ENCODE measurements at places on chromosomes 12 and 14.

GRCh38 chr12:62813031-62813829 is 121.7 kb downstream of the PPM1H start:
- no peak for DNase-seq

GRCh38 chr12:47387994-47388393 is 308.2 kb upstream of the AMIGO2 start:
- DNase-seq, result no peak

DNA sequence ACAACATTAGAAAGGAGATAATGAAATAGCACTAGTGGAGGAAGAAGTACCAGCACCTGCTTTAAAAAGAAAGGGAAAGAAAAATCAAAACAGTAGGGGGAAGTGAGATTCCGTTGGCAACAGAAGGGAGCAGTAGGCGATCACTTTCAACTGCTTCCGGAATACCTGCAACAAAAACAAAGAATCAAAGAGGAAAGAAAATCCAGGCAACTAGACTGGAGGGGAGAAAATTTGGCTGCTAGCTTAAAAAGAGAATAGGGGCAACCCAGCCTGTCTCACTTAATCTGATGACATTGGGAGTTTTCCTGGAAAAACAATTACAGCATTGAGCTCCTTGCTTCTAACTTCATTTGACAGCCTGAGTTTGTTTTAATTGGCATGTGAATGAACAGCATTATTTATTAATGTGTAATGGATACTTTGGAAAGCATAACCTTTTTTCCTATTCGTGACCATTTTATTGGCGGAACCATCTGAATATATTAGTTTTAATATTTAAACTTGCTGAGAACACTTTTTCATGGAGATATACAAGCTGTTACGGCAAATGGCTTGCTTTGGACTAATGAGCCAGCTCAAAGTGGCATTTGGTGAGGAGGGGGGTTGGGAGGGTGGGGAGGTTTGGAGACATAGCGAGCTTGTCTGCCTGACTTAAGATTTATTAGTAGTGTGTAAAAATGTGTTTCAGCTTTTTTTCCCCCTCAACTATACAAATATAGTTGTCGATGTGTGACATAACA is 2.5 kb upstream of the DACT1 start:
- peak; percentile 58 for DNase-seq

DNA sequence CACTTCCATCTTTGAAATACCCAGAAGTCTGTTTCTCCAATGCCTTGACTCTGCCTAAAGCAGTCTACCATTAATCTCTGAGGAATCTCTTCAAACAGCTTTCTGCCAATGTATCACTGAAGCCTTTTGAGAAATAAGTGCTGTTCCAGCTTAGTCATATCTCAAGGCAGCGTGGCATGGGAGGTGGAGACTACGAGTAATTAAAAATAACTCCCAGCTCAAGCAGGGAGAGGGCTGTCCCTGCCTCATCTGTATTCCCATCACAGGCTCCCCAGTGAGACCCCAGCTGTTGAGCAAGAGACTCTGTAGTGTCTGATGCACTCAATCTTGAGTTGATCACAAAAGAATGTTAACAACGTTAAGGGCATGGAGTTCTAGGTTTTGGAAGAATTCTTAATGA is 700.6 kb downstream of the DIO2 start:
- DNase-seq, result no peak

GRCh38 chr14:76780875-76781647 is 19.8 kb downstream of the VASH1 start:
- DNase-seq, result no peak

DNA sequence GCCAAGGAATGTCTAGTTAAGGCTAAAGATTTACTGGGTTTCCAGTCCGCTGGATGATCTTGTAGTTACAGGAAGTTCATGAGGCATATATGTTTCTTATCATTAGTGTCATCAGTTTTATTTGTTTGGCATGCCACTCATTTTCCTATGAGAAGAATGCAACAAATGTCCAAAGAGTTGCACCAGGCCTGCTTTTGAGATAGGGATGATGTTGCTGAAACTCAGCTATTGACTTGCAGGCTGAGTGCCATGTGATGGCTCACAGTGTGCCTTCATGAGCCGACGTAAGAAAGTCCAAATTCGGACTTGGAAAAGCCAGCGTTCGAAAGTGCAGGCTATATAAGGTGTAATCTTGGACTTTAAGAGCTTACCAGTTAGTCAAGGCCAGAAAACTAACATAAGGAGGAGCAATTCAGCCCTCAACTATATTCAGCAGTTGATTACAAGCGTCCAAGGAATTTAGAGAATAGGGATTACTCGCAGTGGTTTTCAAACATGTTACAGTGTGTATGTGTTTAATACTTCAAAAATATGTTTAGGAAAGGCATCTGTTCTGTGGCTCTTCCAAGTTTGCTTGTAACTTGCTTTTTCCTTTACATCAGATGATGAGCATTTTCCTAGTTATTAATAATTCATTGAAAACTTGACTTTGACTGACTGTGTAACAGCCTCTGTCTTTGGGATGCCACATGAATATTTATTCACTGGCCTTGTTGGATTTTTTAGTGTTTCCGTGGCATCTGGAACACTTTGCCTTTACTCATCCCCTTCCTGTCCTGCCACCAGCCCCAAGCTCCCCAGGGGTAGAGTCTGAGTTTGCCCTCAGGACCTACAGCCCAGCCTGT is 101.3 kb downstream of the LGMN start:
- DNase-seq, result no peak

- no peak for DNase-seq
These were observed 240.6 kb downstream of the GXYLT1 start for GRCh38 chr12:41904041-41904440.

DNA sequence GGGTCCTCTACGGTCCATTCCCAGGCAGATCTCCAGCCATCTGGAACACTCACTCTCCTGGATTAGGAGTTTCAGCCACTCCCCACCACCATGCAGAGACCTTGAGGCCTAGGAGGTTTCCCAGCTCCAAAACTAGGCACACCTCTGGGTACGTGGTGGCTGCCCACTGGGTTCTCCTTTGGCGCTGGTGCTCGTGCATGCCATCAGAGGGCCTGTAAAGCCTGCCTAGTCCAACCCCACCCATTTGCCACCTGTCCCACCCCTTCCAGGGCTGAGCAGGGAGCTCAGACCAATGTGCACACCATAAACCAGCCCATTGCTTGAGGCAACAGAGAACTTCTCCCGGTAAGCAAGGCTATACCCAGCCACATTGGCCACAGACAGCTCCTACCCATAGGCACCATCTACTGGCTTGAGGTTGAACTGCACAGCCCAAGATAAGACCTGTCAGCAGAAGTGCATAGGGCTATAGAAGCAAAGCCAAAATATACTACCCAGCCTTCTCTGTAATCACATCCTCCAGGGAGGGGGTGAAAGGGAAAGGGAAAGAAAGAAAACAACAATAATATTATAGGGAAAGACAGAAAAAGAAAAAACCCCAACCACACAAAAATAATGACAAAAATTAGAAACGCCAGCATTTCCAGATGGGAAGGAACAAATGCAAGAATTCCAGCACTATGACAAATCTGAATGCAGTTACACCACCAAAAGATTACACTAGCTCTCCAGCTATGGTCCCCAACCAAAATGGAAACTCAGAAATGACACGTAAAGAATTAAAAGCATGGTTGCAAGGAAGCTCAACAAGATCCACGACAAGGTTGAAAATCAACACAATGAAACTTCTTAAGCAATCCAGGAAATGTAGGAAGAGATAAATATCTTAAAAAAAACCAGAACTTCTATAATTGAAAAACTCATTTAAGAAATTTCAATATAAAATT is 111.9 kb upstream of the CCDC175 start:
- peak; percentile 74 for DNase-seq

DNA sequence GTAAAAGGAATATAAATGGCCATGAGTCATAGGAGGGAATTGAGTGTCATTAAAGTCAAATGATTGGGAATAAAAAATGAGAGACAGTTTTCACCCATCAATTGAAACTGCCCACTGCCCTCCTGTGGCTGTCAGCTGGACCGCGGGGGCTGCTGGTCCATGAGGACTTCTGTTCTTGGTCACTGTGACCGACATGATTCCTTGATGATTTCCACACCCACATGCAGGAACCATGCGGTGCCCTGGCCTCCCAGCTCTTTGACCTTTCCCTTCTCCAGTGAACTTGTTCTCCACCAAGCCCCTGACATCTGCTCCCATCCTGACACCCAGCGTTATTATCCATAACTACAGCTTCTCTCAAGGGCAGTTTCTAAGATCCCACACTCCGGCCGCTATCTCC is 48.4 kb downstream of the C12orf75 start:
- DNase-seq, result no peak

DNA sequence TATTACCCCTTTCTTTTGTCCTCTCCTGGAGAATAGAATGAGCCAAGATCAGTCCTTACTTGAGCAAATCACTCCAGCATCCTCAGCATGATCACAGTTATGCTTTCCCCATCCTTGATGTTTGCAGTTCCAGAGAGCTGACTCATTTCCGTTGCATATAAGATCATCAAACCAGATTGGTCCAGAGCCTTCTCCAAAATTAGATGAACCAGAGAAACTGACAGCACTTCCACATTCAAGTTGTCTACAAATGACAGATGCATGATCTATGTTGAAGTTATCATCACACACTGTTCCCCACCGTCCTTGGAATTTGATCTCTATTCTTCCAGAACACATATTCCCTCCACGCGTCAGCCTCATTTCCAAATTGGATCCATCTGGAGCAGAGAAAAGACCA is 4.8 kb downstream of the CD163 start:
- DNase-seq, result no peak

DNA sequence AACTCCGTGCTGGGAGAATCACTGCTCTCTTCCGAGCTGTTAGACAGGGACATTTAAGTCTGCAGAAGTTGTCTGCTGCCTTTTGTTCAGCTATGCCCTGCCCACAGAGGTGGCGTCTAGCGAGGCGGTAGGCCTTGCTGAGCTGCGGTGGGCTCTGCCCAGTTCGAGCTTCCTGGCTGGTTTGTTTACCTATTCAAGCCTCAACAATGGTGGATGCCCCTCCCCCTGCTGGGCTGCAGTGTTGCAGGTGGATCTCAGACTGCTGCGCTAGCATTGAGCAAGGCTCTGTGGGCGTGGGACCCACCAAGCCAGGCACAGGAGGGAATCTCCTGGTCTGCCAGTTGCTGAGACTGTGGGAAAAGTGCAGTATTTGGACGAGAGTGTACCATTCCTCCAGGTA is 43.7 kb downstream of the GPR137C start:
- no peak for DNase-seq

DNA sequence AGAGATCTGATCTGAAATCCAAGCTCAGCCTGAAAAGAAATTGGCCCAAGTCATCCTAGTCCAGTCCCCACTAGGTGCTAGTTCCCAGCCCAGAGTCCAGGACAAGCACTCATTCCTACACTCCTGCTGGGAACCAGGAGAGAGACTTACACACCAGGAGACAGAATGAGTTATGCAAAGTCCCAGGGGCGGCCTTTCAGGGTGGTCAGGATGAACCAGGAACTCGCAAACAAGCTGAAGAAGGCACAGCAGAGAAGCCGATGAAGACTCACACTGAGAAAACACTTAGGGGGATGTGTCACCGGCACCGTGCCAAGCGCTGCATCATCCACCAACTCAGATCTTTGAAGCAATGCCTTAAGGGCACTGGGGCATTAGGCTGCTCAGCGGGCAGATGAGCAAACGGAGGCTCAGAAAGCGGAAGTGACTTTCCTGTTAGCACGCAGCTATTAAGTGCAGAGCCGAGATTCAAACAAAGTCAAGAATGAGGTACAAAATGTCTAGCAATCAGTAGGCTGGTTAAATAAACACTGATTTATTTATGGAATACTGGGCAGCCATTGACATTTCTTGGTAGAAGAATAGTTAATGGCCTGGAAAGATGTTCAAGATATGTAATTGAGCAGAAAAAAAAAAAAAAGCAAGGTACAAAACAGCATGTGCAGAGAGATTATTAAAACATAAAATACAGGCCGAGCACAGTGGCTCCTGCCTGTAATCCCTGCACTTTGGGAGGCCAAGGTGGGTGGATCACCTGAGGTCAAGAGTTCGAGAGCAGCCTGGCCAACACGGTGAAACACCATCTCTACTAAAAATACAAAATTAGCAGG is 78.7 kb downstream of the LRRC74A start:
- no peak for DNase-seq

- DNase-seq, result no peak
These were observed 8.1 kb upstream of the P2RX7 start for GRCh38 chr12:121124402-121125109.

DNA sequence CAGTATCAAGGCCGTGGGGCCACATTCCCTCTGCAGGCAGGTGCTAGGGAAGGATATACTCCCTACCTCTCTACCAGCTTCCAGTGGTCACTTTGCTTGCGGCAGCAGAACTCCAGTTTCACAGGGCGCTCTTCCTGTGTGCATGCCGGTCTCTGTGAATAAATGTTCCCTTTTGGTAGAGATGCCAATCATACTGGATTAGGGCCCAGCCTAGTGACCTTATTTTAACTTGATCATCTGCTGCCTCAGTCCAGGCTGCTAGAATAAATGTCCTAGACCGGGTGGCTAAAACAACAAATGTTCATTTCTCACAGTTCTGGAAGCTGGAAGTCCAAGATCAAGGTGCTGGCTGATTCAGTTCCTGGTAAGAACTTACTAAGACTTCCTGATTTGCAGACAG is 198.8 kb upstream of the TMEM132C start:
- no peak for DNase-seq

GRCh38 chr12:26327975-26328644 is 132.7 kb downstream of the SSPN start:
- no peak for DNase-seq

- no peak for DNase-seq
These were observed 308.2 kb downstream of the ADGRD1 start for GRCh38 chr12:131261906-131262305.

DNA sequence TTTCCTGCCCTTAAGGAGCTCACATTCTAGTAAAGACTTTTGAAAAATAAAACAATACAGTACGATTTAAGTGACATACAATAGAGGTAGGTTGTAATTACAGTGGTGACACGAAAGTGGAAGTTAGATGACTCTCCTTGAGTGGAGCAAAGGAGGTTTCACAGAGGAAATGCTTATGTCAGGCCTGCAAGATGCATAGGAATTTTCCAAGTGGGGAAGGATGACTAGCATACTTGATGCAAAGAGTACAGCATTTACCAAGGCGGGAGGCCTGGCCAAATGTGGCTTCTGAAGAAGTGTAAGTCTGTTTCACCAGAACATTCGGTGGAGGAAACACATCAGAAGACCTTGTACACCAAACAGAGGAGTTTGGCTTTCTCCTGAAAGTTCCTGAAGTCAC is 55.2 kb downstream of the ERO1A start:
- no peak for DNase-seq

GRCh38 chr12:23816394-23816851 is 133.0 kb downstream of the SOX5 start:
- no peak for DNase-seq

- no peak for DNase-seq
These were observed 21.7 kb upstream of the PPM1A start for GRCh38 chr14:60227291-60227690.

GRCh38 chr12:71014180-71014785 is 93.7 kb upstream of the PTPRR start:
- no peak for DNase-seq

All from NCI-H1694 (cell line).